ENCODE measurements at places on chromosomes 2 and 18.

- no peak for DNase-seq
These were observed 45.7 kb downstream of the NAPG start for GRCh38 chr18:10571537-10571936.

DNA sequence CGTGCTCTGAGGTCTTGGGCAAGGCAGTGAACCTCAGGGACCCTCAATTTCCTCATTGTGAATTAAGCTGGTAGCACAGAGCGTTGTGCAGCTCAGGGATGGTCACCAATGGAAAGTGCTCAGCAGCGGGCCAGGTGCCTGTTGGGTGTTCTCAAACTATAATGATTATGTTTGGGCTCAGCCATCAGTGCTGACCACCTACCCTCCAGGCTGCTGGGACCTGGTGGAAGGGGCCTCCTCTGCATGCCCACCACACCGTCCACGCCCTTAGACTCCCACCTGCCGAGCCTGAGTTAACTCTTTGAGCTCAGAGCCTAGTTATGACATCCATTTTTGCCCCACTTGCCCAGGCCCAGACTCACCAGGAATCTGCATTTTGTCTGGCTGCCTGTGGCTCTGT lies 35.0 kb downstream of the GLI2 start:
- no peak for DNase-seq

DNA sequence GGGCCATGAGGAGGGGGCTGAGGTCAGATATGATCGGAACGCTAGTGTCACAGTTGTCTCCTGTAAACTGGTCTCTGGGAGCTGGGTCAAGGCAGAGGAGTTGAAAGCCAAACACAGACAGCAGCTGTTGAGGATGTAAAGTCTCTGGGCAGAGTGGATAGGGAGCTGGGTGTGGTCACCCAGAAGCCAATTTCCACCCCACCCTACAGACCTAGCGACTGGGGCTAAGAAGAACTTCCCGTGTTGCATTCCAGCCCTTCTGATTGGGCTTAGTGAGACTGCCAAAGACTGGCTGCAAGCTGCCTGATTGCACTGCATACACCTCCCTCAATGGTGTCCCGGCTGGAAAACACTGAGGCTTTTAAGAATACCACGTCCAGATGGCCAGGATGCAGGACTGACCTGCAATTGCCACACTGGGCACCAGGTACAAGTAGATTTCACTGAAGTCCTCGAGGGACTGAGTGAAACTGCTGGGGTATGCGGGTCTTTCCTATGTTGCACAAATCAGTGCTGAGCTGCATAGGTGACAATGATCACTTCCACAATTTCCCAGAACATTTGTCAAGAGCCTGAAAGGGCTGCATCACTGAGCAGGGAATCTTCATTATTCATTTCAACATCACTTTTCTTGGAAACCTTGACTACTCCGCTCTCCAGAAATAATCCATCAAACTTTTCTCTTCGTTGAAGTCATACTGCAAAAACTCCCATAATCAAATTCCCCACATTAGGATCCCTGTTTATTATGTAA lies 43.1 kb upstream of the EML4 start:
- no peak for DNase-seq

- DNase-seq: no peak
These were observed 33.5 kb upstream of the CACNB4 start for GRCh38 chr2:152132306-152132705.

DNA sequence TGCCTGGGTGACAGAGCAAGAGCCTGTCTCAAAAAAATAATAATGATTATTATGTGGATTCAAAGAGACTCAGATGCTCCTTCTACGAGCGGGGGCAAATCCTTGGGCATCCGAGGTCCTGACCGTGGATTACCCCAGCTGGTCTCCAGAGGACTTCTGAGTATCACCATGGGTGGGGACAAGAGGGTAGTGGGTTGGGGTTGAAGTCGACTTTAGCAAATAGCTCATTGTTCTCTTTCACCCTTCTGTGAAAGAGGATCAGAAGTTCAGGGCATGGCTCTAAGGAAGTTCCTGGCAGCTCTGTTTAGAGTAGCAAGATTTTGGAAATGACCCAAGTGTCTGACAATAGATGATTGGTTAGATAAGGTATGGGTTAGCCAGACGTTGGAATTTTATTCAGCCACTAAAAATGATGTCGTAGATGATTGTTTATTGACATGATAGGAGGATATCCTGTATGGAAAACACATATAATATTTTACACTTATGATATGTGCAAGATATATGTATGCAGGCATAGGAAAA lies 59.0 kb upstream of the SPRED2 start:
- peak; percentile 52 for DNase-seq

GRCh38 chr2:218883491-218884490 lies 3.1 kb downstream of the WNT10A start:
- DNase-seq: peak; percentile 52

DNA sequence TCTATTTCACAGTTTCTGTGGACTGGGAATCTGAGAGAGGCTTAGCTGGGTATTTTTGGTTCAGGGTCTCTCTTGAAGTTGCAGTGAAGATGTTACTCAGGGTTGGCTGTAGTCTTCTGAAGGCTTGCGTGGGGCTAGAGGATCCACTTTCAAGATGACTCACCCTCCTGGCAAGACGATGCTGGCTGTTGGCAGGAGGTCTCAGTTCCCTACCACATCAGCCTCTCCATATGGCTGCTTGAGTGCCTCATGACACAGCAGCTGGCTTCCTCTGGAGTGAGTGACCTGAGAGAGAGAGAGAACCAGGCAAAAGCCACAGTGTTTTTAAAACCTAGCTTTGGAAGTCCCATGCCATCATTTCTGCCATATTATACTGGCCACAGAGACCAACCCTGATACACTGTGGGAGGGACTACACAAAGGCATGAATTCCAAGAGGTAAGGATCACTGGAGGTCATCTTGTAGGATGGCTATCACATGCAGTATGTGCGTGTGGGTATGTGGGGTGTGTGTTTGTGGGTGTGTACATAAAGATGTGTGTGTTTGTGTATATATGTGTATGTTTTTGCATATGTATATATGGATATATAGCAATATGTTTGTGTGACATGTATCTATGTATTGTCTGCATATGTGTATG lies 25.1 kb downstream of the DNPEP start:
- DNase-seq: peak; percentile 75

GRCh38 chr2:162086904-162087303 lies 12.9 kb upstream of the DPP4 start:
- DNase-seq: peak; percentile 56

DNA sequence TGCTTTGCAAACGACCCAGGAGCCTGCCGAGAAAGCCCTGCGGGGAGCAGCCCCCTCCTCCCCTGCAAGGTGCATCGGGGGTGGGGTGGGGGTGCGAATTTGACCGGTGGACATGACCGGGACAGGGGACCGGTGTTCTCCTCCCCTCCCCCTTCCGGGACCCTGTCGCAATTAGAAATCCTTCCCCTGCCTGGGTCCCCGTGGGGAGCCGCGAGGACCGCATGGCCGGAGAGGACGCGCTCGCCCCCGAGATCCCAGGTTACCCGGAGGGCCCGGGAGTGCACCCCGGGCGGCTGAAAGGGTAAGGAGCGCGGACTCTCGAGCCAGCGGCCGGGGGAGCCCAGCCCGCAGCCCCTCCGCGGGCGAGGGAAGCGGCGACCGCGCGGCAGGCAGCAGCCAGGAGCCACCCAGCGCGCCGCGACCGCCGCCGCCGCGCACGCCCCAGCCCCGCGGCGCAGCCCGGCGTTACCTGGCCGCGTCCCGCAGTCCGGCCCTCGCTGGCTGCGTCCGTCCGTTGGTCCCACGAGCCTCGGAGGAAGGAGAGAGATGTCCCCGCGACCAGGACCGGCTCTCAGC lies 482 bp downstream of the DLGAP1 start:
- no peak for DNase-seq

DNA sequence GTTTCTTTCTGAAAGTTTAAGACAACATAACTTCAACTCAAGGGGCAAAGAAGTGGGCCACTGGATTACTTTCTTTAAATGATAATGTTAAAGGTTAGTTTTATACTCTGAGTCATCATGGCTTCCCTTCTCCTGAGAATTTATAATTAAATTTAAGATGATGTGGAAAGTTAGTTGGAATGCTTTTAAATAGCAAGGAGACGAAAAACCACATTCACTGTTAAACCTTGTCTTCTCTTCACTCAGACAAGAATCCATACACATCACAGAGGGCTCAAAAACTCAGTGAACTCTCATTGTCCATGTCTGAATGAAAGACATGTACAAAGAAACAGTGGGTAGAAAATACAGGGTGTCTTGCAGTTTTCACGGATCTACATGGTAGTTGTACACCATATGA lies 65.6 kb downstream of the COL5A2 start:
- no peak for DNase-seq
